MM.1S (cell line): ENCODE measurements at places on chromosomes 16 and 17.
A peak's percentile ranks its signal among the peaks of the same experiment; 100 is the strongest.

DNA sequence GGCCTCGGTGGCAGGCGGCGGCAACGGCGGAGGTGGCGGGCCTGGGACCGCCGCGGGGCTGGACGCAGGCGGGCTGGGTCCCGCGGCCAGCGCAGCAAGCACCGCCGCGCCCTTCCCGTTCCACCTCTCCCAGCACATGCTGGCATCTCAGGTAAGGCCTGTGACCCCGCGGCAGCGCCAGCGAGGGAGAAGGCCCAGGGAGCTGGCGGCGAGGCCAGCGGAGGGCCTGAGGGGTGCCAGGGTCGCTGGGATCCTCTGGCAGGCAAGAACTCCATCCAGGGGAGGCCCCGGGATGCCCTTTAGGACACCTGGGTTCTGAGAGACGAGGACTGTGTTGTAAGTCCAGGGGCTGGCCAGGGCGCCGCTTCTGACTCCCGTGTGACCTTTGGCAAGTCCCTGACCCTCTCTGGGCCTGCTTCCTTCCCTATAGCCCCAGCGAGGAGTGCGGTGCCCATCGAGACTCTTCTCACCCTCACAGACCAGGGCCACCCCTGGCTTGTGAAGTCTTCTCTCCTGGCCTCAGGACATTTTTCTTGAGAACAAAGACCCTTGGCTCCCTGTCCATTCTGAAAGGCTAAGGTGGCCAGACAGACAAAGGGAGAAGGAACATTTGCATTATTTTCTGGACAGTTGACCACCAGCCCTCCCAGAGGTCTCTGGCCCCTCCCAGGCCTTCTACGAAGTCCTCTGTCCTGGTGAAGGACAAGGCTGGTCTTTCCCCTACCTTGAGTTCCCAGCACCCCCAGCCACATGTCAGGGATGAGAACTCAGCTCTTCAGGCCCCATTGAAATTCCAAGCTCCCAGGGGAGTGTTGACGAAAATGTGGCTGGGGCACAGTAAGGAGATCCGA, 6.3 kb downstream of the TBX2 start:
- H3K36me3 ChIP-seq, result no peaks in the 10 kb centered on the region
- peaks cover 65% of the 10 kb centered on the region for H3K27me3 ChIP-seq
- H3K27ac ChIP-seq, result no peak overlapping the region
- no peak overlapping the region for H3K4me3 ChIP-seq
- DNase-seq, result no peak

DNA sequence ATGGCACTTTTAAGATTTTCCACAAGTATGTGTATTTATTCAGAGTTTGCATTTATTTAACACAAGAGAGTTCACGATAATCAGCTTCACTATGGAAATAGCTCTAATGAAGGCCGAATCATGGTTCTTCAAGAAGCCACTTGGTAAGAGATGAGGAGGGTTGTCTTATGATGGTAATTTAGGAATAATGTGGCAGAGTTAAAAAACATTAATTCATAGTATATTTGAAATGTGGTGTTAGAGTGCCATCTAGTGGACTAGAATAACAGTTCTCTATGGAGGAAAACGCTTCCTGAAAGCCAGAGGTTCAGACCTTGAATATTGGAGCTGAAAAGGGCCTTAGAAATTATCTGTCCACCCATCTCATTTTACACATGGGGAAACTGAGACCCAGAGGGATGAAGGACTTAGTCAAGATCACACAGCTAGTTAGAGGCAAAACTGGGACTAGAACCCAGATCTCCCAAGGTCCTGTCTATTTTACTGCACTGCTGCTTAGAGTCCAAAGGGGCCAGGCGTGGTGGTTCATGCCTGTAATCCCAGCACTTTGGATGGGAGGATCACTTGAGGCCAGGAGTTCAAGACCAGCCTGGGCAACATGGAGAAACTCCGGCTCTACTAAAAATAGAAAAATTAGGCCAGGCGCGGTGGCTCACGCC, 33.8 kb upstream of the KPNB1 start:
- peak; percentile 52 for DNase-seq
- H3K4me1 ChIP-seq, result peaks cover 36% of the 10 kb centered on the region
- no peak overlapping the region for H3K27ac ChIP-seq
- H3K36me3 ChIP-seq, result no peaks in the 10 kb centered on the region; the same call in 1 of the 2 replicates

DNA sequence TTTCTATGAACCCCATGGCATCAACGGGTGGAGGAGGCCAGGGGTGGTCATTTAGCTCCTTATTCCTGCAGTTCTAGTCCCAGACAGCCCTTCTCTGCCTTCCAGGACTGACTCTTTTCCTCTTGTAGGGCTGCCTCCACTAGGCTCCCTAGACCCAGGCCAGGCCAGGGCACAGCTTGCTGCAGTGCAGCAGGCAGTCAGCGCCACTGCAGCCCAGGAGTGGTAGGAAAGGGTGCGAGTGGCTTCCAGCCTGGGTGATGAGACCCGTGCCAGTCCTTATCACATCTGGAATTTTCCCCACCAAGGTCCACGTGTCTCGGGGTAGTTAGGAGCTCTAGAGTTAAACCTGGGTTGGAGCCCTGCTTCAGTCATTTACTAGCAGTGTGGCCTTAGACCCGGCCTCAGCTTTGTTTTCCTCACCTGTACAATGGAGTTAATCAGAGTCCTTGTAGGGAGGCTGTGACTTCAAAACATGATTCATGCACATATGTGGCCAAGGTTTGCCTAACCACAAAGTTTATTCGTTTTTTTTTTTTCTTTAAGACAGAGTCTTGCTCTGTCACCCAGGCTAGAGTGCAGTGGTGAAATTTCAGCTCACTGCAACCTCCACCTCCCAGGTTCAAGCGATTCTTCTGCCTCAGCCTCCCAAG, 4.7 kb downstream of the SLC5A11 start:
- no peaks in the 10 kb centered on the region for H3K4me1 ChIP-seq
- no peak overlapping the region for H3K4me3 ChIP-seq
- no peak for DNase-seq
- no peak overlapping the region for H3K27ac ChIP-seq

- no peaks in the 10 kb centered on the region for H3K36me3 ChIP-seq
- H3K4me1 ChIP-seq, result no peaks in the 10 kb centered on the region
- H3K27ac ChIP-seq, result no peak overlapping the region
- H3K27me3 ChIP-seq, result no peaks in the 10 kb centered on the region
- DNase-seq, result no peak
These were observed 201.7 kb upstream of the NLRP1 start for GRCh38 chr17:5785867-5786509.

DNA sequence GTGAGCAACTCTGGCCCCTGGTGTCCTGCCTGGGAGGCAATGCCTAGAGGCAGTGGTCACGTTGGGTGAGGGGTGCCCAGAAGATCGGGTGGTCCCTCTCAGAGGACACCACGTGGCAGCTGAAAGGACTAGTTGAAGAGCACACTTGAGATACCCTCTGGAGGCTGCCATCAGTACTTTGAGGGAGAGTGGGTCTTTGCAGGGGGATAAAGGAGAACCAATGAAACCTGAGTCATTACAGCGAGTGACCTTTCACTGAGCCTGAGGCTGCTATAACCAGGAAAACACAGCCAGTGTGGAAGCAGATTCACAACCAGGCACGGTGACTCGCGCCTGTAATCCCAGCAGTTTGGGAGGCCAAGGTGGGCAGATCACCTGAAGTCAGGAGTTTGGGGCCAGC, 18.9 kb downstream of the CA4 start:
- DNase-seq, result no peak
- no peak overlapping the region for H3K27ac ChIP-seq
- H3K36me3 ChIP-seq, result no peaks in the 10 kb centered on the region
- peaks cover 15% of the 10 kb centered on the region for H3K4me1 ChIP-seq
- H3K4me3 ChIP-seq, result no peak overlapping the region

DNA sequence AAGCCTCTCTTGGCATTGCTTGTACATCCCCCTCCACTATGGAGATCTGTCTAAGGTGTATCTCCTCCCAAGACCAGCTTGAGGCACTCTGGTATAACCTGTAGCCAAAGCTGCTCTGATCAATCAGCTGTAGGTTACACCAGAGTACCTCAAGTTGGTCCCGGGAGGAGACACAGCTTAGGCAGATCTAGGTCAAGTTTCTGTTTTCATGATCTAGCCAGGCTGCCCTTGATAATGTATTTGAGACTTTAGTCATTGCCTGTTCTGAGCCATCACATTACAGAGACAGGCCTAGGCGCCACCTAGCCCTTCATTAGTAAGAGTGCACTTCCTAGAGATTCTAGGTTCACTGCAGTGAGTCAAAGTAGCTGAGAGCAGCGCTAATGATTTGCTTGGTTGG, 31.4 kb downstream of the ASGR1 start:
- no peak overlapping the region for H3K27ac ChIP-seq
- H3K4me1 ChIP-seq, result no peaks in the 10 kb centered on the region
- peaks cover 73% of the 10 kb centered on the region for H3K27me3 ChIP-seq

GRCh38 chr17:29956225-29956624, 14.8 kb downstream of the EFCAB5 start:
- no peaks in the 10 kb centered on the region for H3K4me1 ChIP-seq
- H3K36me3 ChIP-seq, result no peaks in the 10 kb centered on the region
- no peak overlapping the region for H3K4me3 ChIP-seq
- no peak overlapping the region for H3K27ac ChIP-seq

- DNase-seq, result no peak
- H3K36me3 ChIP-seq, result no peaks in the 10 kb centered on the region
- no peak overlapping the region for H3K27ac ChIP-seq
- H3K4me1 ChIP-seq, result no peaks in the 10 kb centered on the region
These were observed 17.2 kb upstream of the OSGIN1 start for GRCh38 chr16:83935858-83936255.
